Activated naive CD8-positive, alpha-beta T cell treated with anti-CD3 and anti-CD28 coated beads for 36 hours (primary cell): ENCODE measurements at places on chromosomes 1 and 21. TPM values are rescaled to one million over a fixed set of nuclear protein-coding genes. Genes with fewer than 3 reads are reported as not detected.

- H3K27me3 ChIP-seq, result peaks cover 10% of the 10 kb centered on the region
- H3K4me3 ChIP-seq, result no peak overlapping the region
- peaks cover 20% of the 10 kb centered on the region for H3K4me1 ChIP-seq
- no peak for DNase-seq
- H3K36me3 ChIP-seq, result no peaks in the 10 kb centered on the region
These were observed 164.8 kb downstream of the TNFSF18 start for GRCh38 chr1:172885971-172886370.

DNA sequence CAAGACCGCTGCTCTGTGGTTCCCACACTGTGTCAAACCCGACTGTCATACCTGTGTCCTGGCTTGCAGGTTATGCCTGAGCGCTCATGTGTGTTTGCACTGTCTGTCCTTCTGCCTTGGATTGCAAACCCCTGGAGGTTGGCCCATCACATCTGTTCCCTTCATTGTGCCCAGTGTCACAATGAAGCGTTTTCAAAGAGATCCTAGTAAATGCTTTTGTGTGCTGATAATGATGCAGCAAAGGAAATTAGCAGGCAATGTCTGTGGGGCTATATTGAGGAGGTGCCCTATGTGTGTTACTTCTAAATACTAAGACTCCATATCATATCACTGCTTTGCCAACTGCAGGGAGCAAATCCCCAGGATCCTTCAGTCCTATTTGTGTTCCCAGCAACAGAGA is 424.4 kb upstream of the NFIA start:
- H3K4me1 ChIP-seq, result no peaks in the 10 kb centered on the region
- no peaks in the 10 kb centered on the region for H3K36me3 ChIP-seq
- DNase-seq, result no peak
- H3K4me3 ChIP-seq, result no peak overlapping the region

DNA sequence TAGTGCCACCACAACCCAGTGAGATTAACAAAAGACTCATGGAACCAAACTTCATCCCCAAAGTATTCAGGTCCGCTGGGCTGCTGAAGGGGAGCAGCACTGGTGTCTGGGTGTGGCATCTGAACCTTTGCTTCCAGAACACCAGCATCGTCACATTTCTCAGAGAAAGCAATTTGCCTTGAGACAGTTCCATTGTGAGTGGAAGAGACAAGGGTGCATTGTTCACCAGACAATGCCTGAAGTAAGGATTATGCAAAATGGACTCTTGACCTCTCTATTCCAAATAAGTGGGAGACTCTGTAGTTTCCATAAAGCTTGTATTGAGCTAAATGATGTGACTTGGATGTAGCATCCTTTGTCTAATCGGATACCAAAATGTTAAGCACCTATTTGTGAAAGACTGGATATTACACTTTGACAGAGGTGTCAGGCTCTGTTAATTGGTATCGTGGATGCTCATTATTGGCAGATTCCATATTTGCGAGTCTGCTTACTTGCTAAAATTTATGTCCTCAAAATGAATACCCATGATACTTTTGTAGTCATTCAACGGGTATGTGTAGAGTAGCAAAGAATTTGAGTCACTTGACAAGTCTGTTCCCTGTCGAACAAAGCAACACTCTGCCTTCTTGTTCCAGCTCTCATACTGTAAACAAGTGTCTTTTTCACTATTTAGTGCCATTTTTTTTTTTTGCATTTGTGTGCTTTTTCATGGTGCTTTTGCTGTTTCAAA is 75.6 kb downstream of the MRPS6 start:
- DNase-seq, result no peak
- no peak overlapping the region for H3K4me3 ChIP-seq
- H3K27me3 ChIP-seq, result no peaks in the 10 kb centered on the region

- H3K4me3 ChIP-seq, result no peak overlapping the region
- DNase-seq, result no peak
- H3K36me3 ChIP-seq, result peaks cover 35% of the 10 kb centered on the region
- H3K4me1 ChIP-seq, result no peaks in the 10 kb centered on the region
These were observed 12.8 kb downstream of the WDR3 start for GRCh38 chr1:117942293-117942692.

- no peak overlapping the region for H3K4me3 ChIP-seq
- no peaks in the 10 kb centered on the region for H3K36me3 ChIP-seq
- H3K27ac ChIP-seq, result no peak overlapping the region
- no peak for DNase-seq
- H3K4me1 ChIP-seq, result peaks cover 3% of the 10 kb centered on the region
These were observed 13.5 kb upstream of the CR2 start for GRCh38 chr1:207440626-207441025.

GRCh38 chr1:169201084-169201619 is 94.7 kb downstream of the ATP1B1 start:
- no peak overlapping the region for H3K27ac ChIP-seq
- H3K36me3 ChIP-seq, result peaks cover 17% of the 10 kb centered on the region
- no peak for DNase-seq
- no peaks in the 10 kb centered on the region for H3K27me3 ChIP-seq
- H3K4me3 ChIP-seq, result no peak overlapping the region

DNA sequence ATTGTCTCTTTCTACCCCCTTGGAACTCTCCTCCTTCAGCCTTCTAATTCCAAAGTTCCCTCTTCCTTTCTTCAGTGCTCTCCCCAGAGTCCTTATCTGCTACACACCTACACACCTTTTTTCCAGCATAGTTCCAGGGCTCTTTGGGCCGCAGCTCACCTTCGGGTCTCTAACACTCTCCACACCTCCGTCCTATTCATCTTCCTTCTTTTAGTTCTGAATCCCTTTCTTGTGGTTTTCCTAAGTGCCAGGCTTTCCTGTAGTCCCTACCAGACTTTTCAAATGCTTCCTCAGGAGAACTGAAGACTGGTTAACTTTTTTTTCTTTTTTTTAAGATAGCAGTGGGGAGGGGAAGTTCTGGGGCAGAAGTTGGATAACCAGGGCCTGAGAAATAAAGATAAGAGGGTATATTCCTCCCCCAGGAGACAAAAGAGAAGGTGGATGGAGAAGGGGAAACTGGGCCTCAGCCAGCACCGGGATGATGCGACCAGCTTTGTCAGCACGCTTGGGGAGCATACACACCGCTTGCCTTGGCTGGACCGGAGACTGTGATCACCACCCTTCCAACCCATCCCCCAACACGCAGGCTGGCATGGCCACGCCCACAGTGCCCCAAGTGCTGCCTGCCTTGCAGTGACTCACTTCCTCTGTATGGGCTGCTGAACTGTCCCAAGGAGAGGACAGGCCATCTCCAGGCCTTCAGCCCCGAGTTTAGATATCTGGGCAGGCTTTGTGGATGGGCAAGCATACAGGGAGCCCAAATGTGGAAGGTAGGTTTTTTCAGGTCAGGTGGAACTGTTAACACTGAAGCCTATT is 2.5 kb upstream of the CERS2 start:
- H3K27ac ChIP-seq, result peak overlapping the region; percentile 78
- H3K4me1 ChIP-seq, result peaks cover 42% of the 10 kb centered on the region
- peak; percentile 70 for DNase-seq
- no peaks in the 10 kb centered on the region for H3K27me3 ChIP-seq
- peaks cover 15% of the 10 kb centered on the region for H3K36me3 ChIP-seq

DNA sequence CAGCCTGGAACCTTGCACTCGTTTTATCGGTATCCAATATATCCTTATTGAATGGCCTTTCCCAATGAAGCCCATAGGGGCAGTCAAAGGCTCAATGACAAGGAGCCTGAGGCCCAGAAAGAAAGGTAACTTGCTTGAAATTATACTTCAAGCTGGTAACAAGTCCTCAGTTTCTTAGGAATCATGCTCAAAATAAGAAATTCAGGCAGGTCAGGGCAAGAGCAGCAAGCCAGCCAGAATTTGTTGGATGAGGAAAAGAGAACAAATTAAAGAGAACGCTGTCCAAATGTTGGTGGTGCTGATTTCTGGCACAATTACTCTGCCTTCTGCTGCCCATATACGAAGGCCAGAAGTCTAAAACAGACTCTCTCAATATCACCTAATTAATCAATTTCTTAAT is 77.6 kb downstream of the DDX20 start:
- no peaks in the 10 kb centered on the region for H3K36me3 ChIP-seq
- H3K27me3 ChIP-seq, result peaks cover 19% of the 10 kb centered on the region
- no peaks in the 10 kb centered on the region for H3K4me1 ChIP-seq
- DNase-seq, result no peak

DNA sequence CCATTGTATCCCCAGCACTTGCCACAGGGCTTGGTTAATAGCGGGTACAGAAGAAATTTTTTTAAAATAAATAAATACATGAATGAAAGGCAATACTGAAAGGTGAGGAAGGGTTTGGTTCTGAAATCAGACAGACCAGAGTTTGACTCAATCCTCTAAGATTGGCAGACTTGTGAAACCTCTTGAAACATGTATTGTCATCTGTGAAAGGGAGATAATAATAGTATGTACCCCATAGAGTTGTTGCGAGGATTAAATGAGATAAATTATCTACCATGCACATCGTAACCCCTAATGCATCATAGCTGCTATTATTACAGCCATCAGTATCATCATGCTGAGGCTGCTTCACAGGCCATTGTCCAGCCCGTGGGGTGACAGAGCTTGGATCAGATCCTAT is 41.4 kb downstream of the S1PR1 start:
- no peak for DNase-seq
- H3K4me1 ChIP-seq, result peaks cover 65% of the 10 kb centered on the region
- no peak overlapping the region for H3K27ac ChIP-seq

GRCh38 chr1:65114322-65114721 is 33.7 kb upstream of the AK4 start:
- DNase-seq, result no peak
- H3K4me3 ChIP-seq, result no peak overlapping the region
- no peaks in the 10 kb centered on the region for H3K36me3 ChIP-seq
- no peaks in the 10 kb centered on the region for H3K4me1 ChIP-seq

- H3K4me1 ChIP-seq, result no peaks in the 10 kb centered on the region
- peaks cover 5% of the 10 kb centered on the region for H3K27me3 ChIP-seq
- DNase-seq, result no peak
- H3K4me3 ChIP-seq, result no peak overlapping the region
These were observed 80.2 kb downstream of the FMN2 start for GRCh38 chr1:240171907-240172306.

DNA sequence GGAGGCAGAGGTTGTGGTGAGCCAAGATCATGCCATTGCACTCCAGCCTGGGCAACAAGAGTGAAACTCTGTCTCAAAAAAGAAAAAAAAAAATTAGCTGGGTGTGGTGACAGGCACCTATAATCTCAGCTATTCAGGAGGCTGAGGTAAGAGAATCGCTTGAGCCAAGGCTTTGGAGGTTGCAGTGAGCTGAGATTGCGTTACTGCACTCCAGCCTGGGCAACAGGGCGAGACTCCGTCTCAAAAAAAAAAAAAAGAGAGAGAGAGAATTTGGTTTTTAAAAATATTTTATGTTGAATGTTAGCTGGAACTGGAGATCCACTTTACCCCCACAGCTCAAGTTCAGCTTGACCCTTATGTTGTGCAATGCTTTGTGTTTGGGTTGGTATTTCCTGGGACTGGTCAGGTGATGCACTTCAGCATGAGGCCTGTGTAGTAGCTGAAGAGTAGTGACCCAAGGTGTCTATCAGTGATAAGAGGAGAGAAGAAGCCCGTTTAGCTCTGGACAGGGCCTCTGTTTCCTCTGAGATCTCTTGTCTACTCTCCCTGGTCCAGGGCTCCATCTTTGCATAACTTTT is 36.8 kb upstream of the MACF1 start:
- no peaks in the 10 kb centered on the region for H3K36me3 ChIP-seq
- no peak for DNase-seq
- H3K27ac ChIP-seq, result no peak overlapping the region
- no peaks in the 10 kb centered on the region for H3K27me3 ChIP-seq
- peaks cover 21% of the 10 kb centered on the region for H3K4me1 ChIP-seq

GRCh38 chr21:25191141-25191540 is 416.1 kb downstream of the MRPL39 start:
- no peak for DNase-seq
- no peaks in the 10 kb centered on the region for H3K36me3 ChIP-seq

DNA sequence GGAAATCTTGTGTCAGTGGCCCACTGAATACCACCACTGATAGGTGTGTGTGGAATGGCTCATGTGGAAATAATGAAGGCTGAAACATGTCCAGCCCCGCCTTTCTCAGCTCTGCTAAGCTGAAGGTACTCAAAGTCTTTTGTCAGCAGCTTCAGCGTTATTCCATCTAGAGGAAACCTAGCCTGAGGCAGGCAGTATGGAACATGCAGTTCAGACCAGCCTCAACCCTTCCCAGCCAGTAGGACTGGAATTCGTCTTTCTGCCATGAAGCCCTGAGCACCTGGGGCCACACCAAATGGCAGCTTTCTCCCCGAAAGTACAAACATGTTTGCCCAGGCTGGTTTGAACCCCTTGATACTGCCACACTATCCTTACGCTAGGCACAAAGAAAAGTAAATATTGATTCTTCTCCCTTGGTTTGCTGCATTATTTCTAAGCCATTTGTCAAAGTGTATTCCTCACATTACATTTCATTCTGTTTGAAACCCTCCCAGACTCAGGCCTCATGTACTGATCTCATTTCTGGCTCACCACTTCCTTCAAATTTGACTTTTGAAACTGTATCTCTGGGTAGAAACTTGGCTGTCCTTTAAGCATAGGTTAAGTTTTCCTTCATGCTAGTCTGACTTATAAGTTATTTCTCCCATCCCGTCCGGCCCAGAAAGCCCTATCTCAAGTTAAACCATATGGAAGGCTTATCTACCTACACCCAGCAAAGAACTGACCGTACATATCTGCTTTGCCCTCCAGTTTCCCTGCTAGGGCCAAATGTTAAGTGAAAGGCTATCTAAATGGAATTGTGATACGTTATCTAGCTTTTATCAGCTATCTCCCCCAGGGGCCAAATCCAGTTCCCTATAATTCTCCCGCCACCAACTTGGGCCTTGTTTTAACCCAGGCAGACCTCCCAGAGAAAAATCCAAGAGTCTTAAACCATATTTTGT is 45.7 kb upstream of the HOOK1 start:
- peaks cover 2% of the 10 kb centered on the region for H3K4me1 ChIP-seq
- H3K4me3 ChIP-seq, result no peak overlapping the region
- no peak for DNase-seq
- no peaks in the 10 kb centered on the region for H3K27me3 ChIP-seq
- H3K27ac ChIP-seq, result no peak overlapping the region
- no peaks in the 10 kb centered on the region for H3K36me3 ChIP-seq

- H3K4me3 ChIP-seq, result no peak overlapping the region
- peaks cover 11% of the 10 kb centered on the region for H3K27me3 ChIP-seq
- H3K36me3 ChIP-seq, result no peaks in the 10 kb centered on the region
- H3K4me1 ChIP-seq, result no peaks in the 10 kb centered on the region
These were observed 11.4 kb downstream of the CAPN8 start for GRCh38 chr1:223654083-223654482.

The ANKRD34A gene
- total RNA-seq, result 10.3 TPM

The TXNIP gene
- total RNA-seq, result 228 TPM

The PLXNA2 gene
- not detected for total RNA-seq

The SRM gene
- 387 TPM for total RNA-seq

The TP73 gene
- total RNA-seq, result 0.50 TPM

The RYR2 gene
- not detected for total RNA-seq

The TLR5 gene
- 0.19 TPM for total RNA-seq

The RNU1-2 gene
- total RNA-seq, result 961 TPM

The TTLL10 gene
- total RNA-seq, result not detected

The IVL gene
- not detected for total RNA-seq

The ASCL5 gene
- 0.35 TPM for total RNA-seq

The CD164L2 gene
- not detected for total RNA-seq

The FNDC5 gene
- total RNA-seq, result not detected

The OR6N1 gene
- total RNA-seq, result not detected

The RHEX gene
- total RNA-seq, result not detected

The ATP1A4 gene
- total RNA-seq, result not detected

The KRTAP7-1 gene
- total RNA-seq, result not detected

The CRB1 gene
- total RNA-seq, result not detected

The PADI4 gene
- 3.7 TPM for total RNA-seq
